ENCODE measurements at places on chromosomes 13 and 19.

DNA sequence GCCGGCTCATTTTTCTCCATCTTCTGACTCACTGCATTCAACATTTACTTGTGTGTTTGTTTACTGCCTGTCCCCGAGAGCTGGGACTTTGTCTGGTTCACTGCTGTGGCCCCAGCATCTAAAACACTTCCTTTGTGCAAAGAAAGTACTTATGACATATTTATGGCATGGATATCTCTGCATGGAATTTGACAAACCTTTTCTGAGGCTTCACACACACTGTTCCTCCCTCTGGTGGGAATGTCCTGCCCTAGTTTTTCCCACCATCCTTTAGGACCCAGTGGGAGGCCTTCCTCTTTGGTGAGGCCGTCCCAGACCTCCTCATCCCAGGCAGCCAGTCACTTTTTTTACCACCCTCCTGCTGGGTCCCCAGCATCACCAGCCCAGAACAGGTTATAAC lies 1.4 kb upstream of the SRRM5 start:
- no peak for DNase-seq

GRCh38 chr13:73220966-73221720 lies 162.3 kb downstream of the KLF5 start:
- DNase-seq: no peak

DNA sequence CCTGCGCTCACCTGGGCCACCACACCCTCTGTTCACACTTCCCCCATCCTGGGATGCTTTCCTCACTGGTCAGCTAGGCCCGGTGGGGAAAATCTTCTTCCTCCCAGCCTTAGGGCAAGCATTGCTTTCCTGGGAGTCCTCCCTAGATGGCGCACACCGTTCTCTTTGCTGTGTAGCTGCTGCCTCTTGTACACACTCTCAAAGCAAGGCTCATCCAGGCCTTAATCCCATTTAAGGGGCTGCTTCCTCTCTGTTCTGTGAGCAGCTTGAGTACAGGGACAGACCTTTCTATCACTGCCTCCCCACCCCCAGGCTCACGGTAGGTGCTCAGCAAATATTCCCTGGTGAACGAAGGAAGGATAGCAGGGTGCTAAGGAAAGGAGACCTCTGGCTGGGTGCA lies 11.1 kb downstream of the SLC7A10 start:
- DNase-seq: no peak

GRCh38 chr13:43573802-43574514 lies 212.8 kb downstream of the ENOX1 start:
- no peak for DNase-seq
